Activated T-cell treated with anti-CD3 and anti-CD28 coated beads, Interleukin-2, amount 50 U/mL, for 48 hours (primary cell): ENCODE measurements at places on chromosomes 12 and 14.

DNA sequence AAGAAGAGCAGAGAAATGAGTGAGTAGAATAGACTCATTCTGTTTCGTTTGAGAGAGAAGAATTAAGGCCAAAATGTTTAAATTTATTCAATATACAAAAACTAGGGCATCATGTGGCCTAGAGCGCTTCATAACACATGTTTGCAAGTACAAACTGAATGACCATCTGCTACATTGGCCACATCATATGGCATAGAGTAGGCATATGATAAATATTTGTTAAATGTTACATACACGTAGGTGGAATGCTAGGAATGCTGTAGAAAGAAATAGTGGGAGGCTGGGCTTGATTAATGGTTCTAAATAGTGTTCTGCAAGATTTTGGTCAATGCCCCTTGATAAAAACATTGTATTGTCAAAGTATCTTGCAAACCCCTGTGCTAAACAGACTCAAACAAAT is 10.8 kb downstream of the MGP start:
- no peak for DNase-seq

- no peak for DNase-seq
Measured at GRCh38 chr12:46487567-46488131, 115.1 kb upstream of the SLC38A2 start.

DNA sequence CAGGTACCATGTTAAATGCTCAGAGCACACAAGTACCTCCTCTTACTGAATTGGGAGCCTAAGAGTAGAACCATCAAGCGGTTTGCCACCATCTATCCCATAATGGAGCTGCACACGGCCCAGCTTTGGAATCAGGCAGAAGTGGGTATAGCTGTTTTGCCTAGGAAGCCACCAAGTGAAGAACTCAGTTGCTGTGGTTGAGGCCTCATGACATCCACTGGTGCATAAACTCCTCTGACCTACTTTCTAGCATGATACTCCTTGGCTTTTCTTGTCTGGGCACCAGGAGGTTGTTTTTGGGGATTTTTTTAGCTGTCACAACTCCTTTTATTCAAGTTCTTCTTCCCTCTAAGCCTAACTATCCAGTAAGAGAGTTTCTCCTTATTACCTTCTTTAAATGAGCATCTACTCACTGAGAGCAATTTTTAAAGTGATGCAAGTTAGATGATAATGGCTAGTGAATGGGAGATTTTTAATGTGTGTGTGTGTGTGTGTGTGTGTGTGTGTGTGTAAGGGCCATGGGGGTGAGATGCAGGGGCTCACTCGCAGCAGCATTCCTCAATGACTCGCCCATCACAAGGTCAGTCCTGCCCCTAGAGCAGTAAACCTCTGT is 20.9 kb upstream of the KRAS start:
- DNase-seq = no peak

DNA sequence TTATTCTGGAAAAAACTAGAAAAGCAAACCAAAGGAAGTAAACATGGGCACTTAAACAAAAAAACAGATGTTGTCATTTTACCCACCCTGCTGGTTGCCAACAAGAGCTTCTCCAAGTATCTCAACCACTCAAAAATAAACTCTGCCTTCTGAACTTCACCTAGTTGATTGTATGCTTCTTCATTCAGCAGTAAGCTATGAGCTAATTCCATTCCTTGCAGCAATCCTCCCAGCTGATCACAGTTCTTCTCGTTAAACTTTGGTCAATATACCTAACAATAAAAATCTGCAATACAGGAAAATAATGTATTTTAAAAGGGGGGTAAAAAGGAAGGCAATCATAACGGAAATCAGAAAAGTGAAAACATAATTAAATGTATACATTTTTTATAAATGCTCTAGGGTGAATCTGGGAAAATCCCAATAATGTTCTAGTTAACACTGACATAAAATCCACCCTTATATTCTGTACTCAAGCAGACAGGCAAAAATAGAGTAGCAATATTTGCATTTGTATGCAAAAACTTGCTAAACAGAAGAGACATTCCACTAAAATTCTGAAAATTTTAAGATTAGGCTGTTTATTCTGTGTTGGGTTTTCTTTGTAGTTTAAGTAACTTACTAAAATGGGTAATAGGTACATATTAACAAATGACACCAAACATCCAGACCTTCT is 17.4 kb downstream of the HEATR5A start:
- DNase-seq = no peak

DNA sequence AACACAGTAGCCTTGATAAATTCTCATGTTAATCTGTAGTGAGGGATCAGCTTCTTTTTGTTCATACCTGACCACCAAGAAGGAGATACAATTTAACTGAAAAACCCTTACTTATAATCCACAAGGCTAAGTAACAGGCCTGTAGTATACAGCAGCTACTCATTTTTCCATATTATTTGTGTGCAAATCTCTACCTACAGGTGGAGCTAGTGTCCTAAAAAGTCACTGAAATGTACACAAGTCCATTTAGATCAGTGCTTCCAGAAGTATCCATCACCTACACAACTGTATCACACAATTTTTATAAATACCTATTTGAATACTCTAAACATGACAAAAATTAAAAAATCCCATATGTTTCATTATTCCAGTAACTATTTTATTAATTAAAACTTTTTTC is 173.2 kb downstream of the SLC35F4 start:
- DNase-seq = no peak

DNA sequence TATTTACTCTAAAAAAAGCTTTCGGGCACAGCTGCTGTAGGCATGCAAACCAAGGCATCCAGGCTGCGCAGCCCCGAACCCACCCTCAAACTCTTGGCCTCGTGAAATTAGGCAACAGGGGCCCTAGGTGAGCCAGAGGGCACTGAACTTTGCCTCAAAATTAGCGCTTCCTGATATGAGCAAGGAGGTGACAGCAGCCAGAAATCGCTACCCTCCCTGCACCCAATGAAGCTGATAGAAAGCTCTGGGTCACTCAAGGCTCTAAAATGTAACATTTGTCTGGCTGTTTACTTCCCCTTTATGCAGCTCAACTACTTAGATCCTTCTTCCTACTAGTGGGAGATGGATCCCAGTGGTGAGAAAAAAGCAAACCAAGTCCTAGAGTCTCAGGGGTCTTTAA is 61.8 kb downstream of the PITPNM2 start:
- no peak for DNase-seq

GRCh38 chr14:103091041-103091882 is 3.3 kb upstream of the EXOC3L4 start:
- DNase-seq = peak; percentile 84

- DNase-seq = no peak
Measured at GRCh38 chr12:90366286-90366685, 588.7 kb downstream of the CCER1 start.
